SK-N-SH (cell line): ENCODE measurements at places on chromosomes 2 and 18.

GRCh38 chr2:239146011-239146641 lies 254.7 kb downstream of the HDAC4 start:
- DNase-seq: no peak

DNA sequence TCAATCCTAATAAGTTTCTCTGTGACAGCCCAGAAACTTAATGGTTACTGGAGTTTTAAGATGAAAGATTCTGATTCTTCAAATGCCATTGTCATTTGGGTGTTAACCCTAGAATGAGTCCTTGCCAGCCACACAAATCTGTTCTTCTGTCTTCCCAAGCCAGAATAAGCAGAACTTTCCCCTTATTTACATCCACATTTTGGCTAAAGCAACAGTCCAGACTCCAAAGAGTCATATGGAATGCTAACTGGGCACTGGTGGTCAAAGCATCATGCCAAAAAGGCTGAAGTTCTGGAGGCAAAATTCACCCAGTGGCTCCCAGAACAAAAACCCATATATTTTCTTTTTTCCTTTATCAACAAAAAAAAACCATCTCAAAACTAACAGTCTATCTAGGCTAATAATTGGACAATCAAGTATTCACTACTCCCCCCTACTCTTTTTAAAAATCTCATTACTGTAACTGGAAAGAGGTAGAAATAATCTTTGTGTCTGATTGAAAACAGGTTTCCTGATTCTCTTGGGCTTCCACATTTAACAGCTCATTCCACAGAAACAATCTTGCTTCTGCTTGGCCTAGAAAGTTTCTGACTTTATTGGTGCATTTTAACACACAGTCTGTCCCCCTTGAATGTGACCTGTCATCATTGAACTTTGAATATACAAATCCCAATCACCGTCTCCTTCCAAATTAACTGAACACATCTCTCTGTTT lies 89.6 kb upstream of the SETBP1 start:
- no peak for DNase-seq

GRCh38 chr2:13106302-13106701 lies 389.6 kb downstream of the TRIB2 start:
- DNase-seq: no peak

DNA sequence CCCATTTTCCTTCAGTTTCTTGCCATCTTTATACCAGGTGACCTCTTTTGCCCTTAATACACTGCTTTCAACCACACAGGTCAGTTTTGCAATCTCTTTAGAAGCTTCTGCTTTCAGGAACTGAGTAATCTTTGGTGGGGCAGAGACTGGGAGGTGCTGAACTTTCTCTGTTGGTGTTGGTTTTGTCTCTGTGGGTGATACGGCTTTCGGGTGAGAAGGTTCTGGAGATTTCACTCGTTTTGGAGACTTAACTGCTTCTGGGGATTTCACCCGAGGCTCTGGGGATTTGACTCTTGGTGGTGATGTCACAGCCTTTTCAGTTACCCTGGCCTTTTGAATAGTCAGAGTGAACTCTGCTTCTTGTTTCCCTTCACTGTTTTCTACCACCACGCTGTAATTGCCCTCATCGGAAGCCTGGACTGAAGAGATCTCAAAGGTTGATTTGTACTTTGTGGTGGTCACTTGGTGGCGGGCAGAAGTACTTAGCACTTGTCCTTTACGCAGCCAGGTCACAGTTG lies 50.4 kb downstream of the PLEKHA3 start:
- DNase-seq: no peak

DNA sequence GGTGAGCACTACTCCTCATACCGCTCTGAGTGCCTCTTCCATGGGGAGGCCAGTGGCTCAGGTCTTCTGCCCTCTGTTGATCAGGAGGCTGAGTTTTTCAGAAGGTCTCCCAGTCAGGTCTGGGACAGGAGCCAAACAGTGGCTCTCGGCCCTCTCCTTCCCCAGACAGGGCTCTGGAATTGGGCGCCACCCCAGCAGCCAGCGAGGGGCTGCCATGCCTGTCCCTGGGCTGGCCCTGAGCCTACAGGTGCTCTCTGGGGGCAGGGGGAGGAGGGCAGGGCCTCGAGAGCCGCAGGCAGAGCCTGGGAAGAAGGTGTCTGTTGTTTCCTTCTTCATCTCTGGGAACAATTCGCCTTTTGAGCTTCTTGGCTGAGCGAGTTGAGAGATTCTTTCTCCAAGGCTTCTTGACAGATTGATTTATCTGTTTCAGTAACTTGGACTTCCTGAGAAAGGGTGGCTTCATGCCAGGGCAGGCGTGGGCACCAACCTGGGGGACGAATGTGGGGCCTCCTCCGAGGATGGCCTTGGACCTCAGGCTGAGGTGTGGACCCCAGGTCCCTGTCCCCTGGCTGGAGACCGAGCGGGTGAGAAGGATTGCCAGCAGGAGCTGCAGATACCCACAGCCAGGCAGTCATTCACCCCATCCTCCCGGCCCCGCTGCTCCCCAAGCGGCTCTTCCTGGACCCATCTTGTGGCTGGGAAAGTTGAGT lies 64.7 kb upstream of the GLI2 start:
- no peak for DNase-seq

GRCh38 chr18:71583252-71583651 lies 960.9 kb downstream of the CBLN2 start:
- DNase-seq: no peak

- DNase-seq: no peak
Measured at GRCh38 chr2:61988462-61989366, 83.2 kb downstream of the COMMD1 start.

DNA sequence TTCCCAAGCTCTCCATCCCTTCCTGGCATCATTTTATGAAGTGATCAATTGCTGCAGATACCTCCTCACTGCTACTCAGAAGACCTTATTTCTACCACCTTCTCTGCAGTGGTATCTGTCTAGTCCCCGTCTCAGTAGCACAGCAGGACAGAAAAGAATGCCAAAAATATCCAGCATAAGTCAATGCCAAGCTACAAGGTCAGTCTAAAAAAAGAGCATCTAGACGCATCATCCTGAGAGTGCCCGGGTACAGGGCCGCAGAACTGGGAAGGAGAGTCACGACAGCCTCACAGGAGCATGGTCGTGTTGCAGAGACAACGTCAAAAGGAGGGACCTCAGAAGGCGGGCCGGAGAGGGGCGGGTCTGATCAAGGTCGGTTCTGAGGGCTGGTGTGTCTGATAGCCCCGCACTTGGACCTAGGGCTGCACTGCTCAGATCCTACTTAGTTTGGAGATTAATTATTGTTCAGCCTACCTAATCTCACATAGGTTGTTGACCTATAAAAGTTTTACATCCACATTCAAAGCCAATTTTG lies 24.3 kb upstream of the SNTG2 start:
- DNase-seq: no peak

DNA sequence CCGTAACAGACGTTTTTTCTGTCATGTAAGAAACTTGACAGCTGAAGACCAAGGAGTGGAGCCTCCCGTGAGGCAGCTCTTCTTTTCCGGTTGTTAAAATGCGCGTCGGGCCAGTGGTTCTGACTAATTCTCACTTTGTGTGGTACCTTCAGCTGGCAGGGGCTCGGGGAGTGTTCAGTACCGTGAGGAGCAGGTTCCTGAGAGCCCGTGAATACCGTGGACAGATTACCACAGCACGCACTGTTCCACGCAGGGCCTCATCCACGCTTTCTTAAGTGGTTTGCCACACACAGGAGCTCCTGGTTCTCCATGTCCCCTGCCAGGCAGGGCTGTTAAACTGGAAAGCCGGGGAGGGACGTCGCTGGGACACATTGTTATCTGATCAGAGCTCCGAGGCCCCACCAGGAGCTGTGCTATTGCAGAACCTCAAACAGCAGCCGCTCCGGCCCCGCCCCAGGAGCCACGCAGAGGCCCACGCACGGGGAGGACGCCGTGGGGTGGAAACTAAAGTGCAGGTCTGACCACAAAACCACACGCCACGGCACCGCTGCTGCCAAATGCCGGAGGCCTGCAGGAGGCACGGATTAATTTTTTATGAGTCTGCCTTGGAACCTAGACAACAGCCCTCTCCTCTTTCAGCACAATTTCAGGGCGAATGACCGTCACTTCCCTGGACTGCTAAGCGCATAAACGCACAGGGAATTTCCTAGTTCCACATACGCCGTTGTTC lies 43.3 kb downstream of the NFATC1 start:
- DNase-seq: no peak

- no peak for DNase-seq
Measured at GRCh38 chr2:152572031-152572430, 145.2 kb downstream of the PRPF40A start.

DNA sequence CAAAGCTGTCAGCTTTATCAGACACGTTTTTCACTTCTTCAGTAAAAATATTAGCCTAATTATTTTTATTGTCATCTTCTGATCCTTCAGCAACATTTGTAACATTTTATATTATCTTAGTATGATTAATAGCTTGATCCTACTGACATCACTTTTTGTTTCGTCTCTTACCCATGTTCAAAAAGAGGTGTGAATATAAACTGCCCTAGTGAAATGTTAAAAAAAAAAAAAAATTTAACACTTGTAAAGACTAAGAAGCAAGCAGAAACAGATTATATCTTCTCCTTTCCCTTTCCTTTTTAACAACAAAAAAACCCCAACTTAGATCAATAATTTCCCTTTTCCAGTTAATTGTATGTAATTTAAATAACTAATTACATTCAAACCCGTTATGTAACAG lies 36.2 kb upstream of the C2orf66 start:
- no peak for DNase-seq

DNA sequence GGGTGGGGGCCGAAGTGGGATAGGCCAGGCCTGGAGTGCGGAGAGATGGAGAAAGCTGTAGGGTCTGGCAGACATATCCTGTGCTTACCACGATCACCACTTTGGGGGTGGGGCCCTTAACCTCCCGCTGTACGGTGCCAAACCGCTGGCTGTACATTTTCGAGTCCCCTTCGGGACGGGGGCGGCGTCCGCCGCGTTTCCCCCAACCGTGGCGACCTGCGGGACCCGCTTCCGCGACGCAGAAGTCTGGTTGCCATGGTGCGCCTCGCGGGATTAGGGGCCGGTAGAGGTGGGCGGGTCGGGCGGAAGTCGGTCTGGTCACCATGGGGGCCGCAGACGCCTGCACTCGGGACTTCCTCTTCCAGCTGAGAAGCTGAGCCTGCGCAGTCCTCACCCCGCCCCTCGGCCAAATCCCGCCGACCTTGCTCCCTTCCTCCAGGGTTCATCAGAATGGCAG lies at the start of gene CFAP53:
TSS of gene CFAP53 (minus strand) at position 248 of the 457 bp plus-strand sequence. CDS start at position 157, 91 bp downstream.
- DNase-seq: peak; percentile 99

DNA sequence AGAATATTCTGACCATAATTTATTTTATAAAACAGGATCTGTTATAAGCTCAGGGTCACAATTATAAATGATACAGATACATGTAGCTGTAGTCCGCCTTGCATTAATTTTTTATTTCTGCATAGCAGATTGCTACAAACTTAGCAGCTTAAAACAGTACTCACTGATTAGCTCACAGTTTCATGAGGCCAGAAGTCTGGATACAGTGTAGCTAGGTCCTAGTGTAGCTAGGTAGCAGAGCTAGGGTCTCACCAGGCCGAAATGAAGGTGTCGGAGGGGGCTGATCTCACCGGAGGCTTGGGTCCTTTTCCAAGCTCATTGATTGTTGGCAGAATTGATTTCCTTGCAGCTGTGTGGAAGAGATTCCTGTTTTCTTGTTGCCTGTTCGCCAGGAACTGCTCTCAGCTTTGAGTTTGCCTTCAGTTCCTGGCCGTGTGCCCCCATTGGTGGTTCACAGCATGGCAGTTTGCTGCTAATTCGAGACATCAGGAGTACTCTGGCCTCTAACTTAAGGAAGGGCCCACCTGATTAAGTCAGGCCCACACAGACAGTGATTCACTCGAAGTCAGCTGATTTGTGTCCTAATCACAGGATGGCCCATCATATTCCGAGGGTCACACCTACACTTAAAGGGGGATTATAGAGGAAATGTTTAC lies 18.4 kb downstream of the NAPG start:
- no peak for DNase-seq

- no peak for DNase-seq
Measured at GRCh38 chr2:55137024-55137958, 87.0 kb upstream of the RTN4 start.

DNA sequence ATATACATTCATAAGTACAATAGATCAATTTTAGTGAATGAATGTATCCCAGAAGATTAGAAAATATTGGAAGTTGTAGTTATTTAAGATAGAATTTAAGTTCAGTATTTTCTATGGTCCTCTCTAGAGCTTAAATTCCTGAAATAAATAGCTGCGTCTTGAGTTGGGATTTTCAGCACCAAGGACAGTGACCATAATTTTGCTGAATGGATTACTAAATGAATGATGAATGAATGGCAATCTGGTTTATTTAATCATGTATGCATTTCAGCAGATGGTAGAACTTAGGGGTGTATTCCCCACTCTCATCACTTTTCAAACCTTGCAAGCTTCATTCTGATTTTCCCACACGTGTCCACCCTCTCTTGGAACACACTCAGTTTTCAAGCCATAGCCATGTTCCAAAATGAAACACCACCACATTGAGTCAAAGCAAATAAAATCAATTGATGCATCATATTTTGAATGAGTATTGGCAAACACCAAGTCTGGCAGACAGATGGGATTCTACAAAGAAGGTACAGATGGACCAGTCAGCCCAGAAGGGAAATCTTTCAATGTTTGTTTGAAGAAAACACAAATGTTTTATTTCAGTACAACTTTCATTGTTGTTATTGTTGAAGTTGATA lies 362.2 kb upstream of the NXPH2 start:
- DNase-seq: no peak

DNA sequence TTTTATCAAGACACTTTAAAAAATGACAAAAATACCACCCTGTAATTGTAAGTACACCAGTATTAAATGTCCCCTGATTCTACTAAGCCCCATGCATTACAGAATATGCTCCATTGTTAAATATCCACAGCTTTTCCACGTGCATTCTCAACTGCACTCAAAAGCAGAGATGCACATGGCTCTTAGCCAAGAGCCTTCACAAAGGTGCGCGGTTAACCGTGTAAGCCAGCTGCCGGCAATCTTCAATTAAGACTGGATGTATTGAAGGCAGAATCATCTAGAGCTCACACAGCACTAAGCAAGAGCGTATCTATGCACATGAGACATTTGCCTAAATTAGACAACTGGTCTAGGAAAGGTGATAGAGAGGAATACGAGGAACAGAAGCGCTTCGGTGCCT lies 278.3 kb downstream of the NAPG start:
- DNase-seq: no peak

- peak; percentile 53 for DNase-seq
Measured at GRCh38 chr2:142175813-142176338, 45.1 kb upstream of the LRP1B start.

DNA sequence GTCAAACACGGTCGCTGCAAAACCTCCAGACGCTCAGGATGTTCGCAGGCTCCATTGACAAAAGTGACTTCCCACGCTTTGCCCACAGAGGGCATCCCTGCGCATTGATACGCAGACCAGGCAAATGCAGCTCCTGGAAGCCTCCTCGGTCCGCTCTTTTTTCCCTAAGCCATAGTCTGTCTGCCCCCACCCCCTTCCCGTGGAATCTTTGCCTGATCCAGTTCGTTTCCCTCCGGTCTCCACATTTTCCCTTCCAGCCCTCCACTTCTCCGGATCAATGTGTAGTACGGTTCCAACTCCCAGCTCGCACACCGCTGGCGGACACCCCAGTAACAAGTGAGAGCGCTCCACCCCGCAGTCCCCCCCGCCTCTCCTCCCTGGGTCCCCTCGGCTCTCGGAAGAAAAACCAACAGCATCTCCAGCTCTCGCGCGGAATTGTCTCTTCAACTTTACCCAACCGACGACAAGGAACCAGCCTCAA lies at the start of gene DCC:
TSS of gene DCC (plus strand) at position 307 of the 481 bp plus-strand sequence. CDS start 591 bp downstream, outside the sequence.
- peak; percentile 68 for DNase-seq

- no peak for DNase-seq
Measured at GRCh38 chr2:224433442-224433841, 31.5 kb upstream of the FAM124B start.
